ENCODE measurements at places on chromosomes 12 and 14. TPM values are rescaled to one million over a fixed set of nuclear protein-coding genes. Genes with fewer than 3 reads are reported as not detected.

Gene LIMA1
- total RNA-seq, result 194 TPM

Gene DHRS2
- not detected for total RNA-seq

Gene HCAR2
- total RNA-seq, result 12.1 TPM

Gene CLEC1B
- total RNA-seq, result not detected

Gene SPSB2
- total RNA-seq, result 6.4 TPM

Gene ACSM4
- total RNA-seq, result not detected

Gene TTC9
- 0.22 TPM for total RNA-seq

Gene TDRD9
- 1.1 TPM for total RNA-seq

Gene TMEM132D
- not detected for total RNA-seq

Gene MEG3
- total RNA-seq, result 44.5 TPM

Gene CFAP73
- not detected for total RNA-seq

Gene CIROP
- total RNA-seq, result not detected

Gene TMEM52B
- not detected for total RNA-seq

Gene RAB21
- total RNA-seq, result 19.0 TPM

Gene TEX52
- total RNA-seq, result not detected

Gene NEUROD4
- total RNA-seq, result not detected

Gene PPM1H
- 2.1 TPM for total RNA-seq

Gene CSAD
- 89.2 TPM for total RNA-seq

Gene PCED1B
- 4.1 TPM for total RNA-seq

Gene MOK
- total RNA-seq, result 5.2 TPM

Gene TEDC1
- 1.4 TPM for total RNA-seq

Gene P2RX2
- total RNA-seq, result not detected

Gene KRT80
- total RNA-seq, result not detected

Gene OR6C2
- total RNA-seq, result not detected

Gene LHX5
- not detected for total RNA-seq

Gene ATXN2
- 39.4 TPM for total RNA-seq

Gene ASCL1
- total RNA-seq, result not detected

Gene KLRB1
- total RNA-seq, result not detected

Gene RBM19
- total RNA-seq, result 19.2 TPM

Gene PTPRB
- 20.2 TPM for total RNA-seq

Gene EIF2S3B
- not detected for total RNA-seq

Gene UBE3B
- 46.1 TPM for total RNA-seq

Gene CDKL1
- total RNA-seq, result 37.0 TPM

Gene SLC39A2
- total RNA-seq, result not detected

Gene PTPRR
- total RNA-seq, result 1.3 TPM

Gene SPPL3
- total RNA-seq, result 20.9 TPM

Gene WSCD2
- not detected for total RNA-seq

Gene GZMB
- total RNA-seq, result 2.8 TPM

Gene NXPH4
- not detected for total RNA-seq

Gene IKBIP
- total RNA-seq, result 13.2 TPM

Gene PTGDR
- total RNA-seq, result 1.0 TPM

Gene RNASE7
- not detected for total RNA-seq

Gene CPM
- 1,228 TPM for total RNA-seq

Gene MCRS1
- 36.0 TPM for total RNA-seq

Gene CCDC198
- not detected for total RNA-seq

Gene PDE3A
- 9.0 TPM for total RNA-seq

Gene GUCY2C
- 0.17 TPM for total RNA-seq

Gene MED13L
- total RNA-seq, result 242 TPM

Gene RAPGEF3
- total RNA-seq, result 41.7 TPM

Gene C12orf50
- total RNA-seq, result not detected

Gene SERPINA5
- total RNA-seq, result 2.9 TPM

Gene TAS2R50
- total RNA-seq, result 3.6 TPM

Gene ENDOU
- not detected for total RNA-seq

Gene RERG
- 29.3 TPM for total RNA-seq

Gene FOXG1
- not detected for total RNA-seq
